Fibroblast of skin of right quadriceps (primary cell): ENCODE measurements at places on chromosomes 13 and 19.

DNA sequence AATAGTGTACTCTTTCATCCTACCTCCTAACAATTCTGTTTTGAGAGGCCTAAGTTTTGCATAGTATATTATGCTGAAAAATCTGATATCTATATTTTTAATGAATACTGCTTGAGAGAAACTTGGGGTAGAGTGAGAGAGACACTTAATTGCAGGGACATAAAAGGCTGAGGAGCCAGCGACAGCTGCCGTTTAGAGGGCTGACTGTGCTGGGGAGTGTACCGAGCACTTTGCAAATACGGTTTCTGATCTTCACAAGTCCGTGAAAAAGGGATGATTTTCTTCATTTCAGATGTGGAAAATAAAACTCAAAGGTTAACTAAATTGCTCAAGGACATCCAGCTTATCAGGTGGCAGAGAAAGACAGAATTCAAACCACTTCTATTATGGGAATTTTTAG is 97.4 kb downstream of the CAB39L start:
- no peak for DNase-seq

- DNase-seq, result peak; percentile 84
These were observed 471.7 kb downstream of the EFNB2 start for GRCh38 chr13:106063591-106064313.

GRCh38 chr19:45154064-45154827 is 6.5 kb downstream of the NKPD1 start:
- DNase-seq, result peak; percentile 56

- DNase-seq, result peak; percentile 96
These were observed 8.7 kb downstream of the EML2 start for GRCh38 chr19:45630463-45630862.

DNA sequence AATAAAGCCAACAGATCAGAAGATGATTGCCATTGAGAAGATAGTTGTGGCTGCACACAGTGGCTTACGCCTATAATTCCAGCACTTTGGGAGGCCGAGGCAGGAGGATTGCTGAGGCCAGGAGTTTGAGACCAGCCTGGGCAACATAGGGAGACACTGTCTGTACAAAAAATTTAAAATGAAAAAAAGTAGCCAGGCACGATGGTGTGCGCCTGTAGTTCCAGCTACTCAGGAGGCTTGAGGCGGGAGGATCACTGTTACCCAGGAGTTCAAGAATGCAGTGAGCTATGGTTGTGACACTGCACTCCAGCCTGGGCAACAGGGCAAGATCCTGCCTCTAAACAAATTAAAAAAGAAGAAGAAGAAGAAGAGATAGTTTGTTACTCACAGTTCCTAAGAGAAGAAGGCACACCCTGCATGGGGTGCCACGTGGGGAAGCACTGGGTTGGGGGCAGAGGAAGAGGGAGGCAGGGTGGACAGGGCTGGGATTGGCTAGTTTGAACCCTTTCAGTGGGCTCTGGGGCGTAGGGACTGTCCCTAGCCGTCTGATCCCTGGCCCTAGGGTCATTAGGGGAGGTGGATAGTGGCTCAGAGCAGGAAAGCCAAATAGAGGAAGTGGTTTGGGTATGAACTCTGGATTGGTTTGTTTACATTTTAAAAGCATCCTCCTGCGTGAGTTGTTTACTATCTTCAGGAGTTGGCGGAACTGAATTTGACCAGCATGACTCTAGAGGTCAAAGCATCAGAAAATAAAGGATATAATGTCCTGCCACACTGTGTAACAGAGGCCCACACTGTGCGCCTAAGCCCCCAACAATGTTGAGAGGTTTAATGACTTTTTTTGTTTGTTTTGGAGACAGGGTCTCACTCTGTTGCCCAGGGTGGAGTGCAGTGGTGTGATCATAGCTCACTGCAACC is 60.5 kb upstream of the MEDAG start:
- no peak for DNase-seq

GRCh38 chr19:11496391-11497163 is 9.1 kb downstream of the ZNF653 start:
- DNase-seq, result peak; percentile 84

GRCh38 chr19:32563761-32564160 is 17.2 kb upstream of the PDCD5 start:
- no peak for DNase-seq

DNA sequence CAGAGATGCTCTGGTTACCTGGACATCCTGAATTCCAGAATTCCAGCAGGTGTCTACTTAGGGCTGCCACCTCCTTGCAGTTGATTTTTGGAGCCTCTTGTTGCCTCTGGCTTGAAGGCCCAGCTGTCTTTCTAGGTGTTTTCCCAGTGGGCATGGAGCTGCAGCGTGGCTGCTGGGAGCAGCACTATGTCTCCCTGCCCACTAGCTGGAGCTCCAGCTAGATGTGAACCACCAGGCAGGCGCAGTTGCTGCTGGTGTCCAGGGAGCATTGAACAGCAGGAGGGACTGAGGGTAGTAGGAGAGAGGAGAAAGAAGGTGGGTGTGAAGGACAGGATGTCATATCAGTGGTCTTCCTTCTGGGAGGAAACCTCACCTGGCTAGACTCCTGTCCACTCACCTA is 9.9 kb upstream of the SELENOW start:
- no peak for DNase-seq

- DNase-seq, result peak; percentile 62
These were observed 3.9 kb upstream of the ACOD1 start for GRCh38 chr13:76944456-76944855.

GRCh38 chr13:23504180-23504579 is 66.0 kb upstream of the TNFRSF19 start:
- peak; percentile 74 for DNase-seq

DNA sequence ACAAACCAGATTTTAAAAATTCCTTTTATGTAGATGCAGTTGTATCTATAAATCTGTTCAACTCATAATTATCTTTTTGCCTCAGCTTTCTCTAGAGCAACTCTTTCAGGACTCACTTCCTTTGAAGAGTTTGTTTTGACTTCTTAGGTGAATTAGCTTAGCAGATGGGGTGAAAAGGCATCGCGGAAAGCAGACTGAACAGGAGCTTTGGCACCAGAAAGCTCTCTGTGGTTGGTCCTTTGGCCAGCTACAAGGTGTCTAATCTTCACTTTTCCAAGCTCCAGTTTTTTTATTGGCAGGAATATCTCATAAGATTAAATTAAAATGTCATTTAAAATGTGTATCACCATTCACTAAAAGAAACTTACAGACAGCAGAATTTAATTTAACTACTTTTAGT is 60.6 kb upstream of the KLF12 start:
- no peak for DNase-seq
